ENCODE measurements at places on chromosomes 2 and 18. TPM values are rescaled to one million over a fixed set of nuclear protein-coding genes. Genes with fewer than 3 reads are reported as not detected.

Gene SPATS2L
- total RNA-seq, result 36.6 TPM

Gene CCDC150
- 7.1 TPM for total RNA-seq

Gene QPCT
- 1.8 TPM for total RNA-seq

Gene MALL
- total RNA-seq, result 38.5 TPM

Gene APLF
- total RNA-seq, result 2.8 TPM

Gene PDCL3
- total RNA-seq, result 8.1 TPM

Gene MAL
- total RNA-seq, result not detected

Gene TFCP2L1
- total RNA-seq, result 5.5 TPM

Gene AKAIN1
- not detected for total RNA-seq

Gene FAM237A
- not detected for total RNA-seq

Gene MARCO
- 28.4 TPM for total RNA-seq

Gene DNAH7
- total RNA-seq, result 0.21 TPM

Gene PECR
- 32.2 TPM for total RNA-seq

DNA sequence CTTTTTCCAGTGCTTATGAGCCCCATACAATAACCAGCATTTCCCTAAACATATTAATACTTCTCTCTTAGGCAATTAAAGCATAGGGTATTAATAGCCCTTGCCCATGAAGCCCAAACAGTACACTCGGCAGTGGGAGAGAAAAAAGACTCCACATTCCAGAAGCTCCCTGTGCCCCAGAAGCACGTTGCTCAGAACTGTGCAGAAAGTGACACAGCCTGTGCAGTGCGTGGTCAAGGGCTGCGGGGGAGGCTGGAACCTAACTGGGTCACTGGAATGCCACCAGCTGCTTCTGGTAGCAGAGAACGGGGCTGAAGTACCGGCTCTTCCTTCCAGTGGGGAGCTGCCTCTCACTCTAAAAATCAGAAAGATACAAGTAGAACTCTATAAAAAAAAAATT is 32.7 kb downstream of the EIPR1 start:
- DNase-seq, result no peak

DNA sequence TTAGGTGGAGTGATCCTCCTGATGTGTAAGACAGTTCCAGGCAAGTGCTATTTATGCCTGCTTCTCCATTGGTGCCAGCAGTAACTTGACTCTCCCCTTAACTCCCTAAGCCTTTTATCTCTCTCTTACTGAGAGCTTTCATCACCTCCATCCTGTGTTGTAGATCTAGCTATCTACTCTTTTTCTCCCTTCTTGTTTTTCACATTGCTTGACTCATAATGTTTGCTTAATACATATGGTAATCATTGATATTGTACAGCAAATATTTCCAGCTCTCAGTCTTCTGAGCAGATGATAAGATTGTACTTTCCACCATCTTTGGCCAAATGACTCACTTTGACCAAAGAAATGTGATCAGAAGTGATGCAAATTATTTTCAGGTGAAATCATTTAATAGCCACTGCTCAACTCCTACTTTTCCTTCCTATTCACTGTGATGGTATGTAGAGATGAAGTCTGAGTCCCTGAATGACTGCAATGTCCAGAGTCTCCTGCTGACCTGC is 165.0 kb downstream of the PLCL1 start:
- DNase-seq, result no peak

- no peak for DNase-seq
Observed at GRCh38 chr18:10850216-10850615, 299.2 kb downstream of the PIEZO2 start.

- DNase-seq, result no peak
Observed at GRCh38 chr18:40249390-40250080, 1705.5 kb upstream of the PIK3C3 start.

DNA sequence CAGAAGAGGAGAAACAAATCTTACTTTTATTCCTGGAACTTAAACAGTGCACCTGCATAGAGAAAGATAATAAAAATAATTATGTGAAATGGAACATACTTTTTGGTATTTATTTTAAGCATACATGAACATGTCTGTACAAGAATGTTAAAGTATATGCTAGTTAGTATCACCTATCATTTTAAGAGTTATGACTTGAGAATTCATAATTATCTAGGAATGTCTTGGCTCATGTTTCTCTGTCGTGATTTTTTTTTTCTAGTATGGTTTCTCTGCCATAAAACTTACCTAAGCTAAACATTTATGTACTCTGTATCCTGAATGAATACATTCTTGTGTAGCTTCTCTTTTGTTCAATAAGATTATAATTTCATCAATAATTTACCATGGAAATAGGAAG is 4.2 kb downstream of the SERPINB7 start:
- no peak for DNase-seq

DNA sequence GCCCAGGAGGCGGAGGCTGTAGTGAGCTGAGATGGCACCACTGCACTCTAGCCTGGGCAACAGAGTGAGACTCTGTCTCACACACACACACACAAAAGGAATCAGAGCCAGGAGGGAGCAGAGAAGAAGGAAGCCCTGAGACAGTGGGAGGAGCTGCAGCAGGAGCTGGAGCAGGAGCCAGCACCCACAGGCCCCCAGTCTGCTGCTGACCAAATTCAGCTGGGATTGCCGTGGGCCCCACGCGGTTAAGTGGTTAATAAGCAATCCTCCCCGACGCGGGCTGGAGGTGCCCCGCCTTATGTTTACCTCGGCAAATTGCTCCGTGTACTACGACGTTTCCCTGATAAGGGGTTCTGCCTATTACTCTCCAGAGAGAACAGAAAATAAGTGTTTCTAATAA is 265.3 kb downstream of the TWIST2 start:
- no peak for DNase-seq

GRCh38 chr2:42124011-42124785 is 45.0 kb upstream of the EML4 start:
- no peak for DNase-seq

- peak; percentile 99 for DNase-seq
Observed at GRCh38 chr2:216114714-216115531, 5.8 kb downstream of the XRCC5 start.

DNA sequence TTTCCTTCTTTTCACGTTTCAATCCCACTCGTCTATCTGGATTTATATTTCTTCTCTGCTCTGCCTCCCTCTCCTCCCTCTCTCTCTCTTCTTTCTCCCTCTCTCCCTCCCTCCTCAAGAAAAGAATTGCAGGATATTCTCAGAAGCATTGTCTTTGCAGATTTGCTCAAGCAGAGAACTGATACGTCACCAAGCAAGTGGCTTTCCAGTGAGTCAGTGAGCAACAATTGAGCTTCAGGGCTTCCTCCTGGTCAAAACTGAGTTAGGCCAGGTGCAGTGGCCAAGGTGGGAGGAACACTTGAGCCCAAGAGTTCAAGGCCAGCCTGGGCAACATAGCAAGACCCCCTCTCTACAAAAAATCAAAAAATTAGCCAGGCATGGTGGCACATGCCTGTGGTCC is 151.1 kb downstream of the SMAD2 start:
- DNase-seq, result no peak

GRCh38 chr2:217045700-217046475 is 186.0 kb upstream of the TNP1 start:
- DNase-seq, result no peak

DNA sequence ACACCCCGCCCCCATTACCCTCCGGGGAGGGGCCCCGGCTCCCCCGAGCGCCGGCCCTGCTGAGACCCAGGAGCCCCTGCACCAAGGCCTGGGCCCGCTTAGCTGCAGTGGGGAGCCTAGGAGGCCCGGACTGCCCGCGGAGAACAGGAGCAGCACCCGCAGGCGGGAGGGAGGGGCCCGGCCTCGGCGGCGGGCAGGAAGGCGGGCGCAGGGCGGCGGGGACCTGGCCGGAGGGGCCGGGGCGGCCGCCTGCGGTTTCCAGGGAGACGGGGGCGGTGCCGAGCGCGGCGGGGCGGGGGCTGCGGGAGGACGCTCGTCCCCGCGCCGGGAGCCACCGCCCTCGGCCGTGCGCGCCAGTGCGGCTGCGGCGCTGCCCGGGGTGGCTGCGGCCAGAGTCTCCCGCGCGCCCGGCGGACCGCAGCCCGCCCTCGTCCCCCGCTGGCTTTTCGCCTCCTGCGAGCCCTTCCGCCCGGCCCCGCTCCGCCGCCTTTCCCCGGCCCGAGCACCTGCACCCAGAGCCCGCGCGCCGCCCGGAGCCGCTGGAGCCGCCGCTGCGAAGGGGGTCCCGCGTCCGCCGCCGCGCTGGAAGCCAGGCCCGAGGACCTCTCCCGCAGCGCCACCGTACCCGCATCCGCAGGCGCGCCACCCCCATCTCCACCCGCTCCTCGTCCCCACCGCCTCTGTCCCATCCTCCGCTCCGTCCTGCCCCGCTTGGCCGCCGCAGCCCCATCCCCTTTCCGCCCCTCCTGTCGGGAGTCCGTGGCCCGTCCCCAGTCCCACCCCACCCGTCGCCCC is 17.2 kb downstream of the GPC1 start:
- DNase-seq, result no peak

GRCh38 chr18:13570216-13570615 is 156.1 kb downstream of the FAM210A start:
- no peak for DNase-seq

GRCh38 chr2:221705185-221705877 is 133.2 kb upstream of the EPHA4 start:
- no peak for DNase-seq

DNA sequence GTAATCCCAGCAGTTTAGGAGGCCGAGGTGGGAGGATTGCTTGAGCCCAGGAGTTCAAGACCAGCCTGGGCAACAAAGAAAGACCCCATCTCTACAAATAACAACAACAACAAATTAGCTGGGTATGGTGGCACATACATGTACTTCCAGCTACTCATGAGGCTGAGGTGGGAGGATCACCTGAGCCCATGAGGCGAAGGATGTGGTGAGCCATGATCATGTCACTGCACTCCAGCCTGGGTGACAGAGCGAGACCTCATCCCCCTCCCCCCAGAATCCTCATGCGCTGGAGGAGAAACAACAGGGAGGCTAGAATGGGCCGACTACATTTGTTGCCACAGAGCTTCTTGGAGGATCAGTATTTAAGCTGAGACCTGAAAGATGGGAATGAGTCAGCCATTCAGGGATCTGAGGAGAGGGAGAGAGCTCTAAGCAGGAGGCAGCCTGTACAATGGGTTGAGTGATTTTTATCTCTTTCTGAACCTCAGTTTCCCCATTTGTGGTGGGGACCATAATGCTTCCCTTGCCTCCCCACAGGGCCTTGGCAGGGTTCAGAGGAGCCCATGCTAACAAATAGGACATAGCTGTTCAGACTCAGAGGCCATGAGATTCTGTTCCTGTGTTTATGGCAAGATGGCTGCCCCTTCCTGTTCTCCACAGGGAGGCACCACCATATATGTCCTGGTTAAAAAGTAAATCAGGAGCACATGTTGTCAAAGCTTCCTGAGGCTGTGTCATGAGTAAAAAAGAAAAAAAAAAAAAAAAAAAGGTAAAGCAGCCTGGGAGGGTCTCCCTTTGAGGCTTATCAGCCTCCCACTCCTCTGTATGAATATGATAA is 131.4 kb upstream of the HAAO start:
- no peak for DNase-seq

DNA sequence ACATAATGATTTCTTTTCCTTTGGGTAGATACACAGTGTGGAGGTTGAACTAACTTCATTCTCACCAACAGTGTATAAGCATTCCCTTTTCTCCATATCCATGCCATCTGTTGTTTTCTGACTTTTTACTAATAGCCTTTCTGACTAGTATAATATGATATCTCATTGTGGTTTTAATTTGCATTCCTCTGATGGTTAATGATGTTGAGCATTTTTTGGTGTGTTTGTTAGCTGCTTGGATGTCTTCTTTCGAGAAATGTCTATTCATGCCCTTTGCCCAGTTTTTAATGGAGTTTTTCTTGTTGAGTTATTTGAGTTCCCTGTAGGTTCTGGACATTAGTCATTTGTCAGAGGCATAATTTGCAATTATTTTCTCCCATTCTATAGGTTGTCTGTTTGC is 59.8 kb downstream of the MARCHF4 start:
- no peak for DNase-seq

DNA sequence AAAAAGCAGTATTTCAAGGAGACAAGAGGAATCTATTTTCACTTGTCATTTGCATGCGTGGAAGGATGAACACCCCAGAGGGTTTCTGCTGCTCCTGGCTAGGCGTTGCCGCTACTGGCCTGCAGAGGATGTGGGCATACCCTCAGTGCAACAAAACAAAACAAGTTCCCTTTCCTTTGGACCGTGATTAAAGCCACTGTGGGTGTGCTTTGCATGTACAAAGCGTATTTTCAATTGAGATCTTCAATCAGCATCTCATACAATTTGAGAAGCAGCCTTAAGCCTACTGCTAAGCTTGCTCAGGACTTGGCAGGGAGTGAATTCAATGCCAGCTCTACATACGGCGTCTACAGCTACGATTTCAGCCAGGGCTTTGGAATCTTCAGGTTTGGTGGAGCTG is 298.4 kb downstream of the LPIN1 start:
- DNase-seq, result no peak

DNA sequence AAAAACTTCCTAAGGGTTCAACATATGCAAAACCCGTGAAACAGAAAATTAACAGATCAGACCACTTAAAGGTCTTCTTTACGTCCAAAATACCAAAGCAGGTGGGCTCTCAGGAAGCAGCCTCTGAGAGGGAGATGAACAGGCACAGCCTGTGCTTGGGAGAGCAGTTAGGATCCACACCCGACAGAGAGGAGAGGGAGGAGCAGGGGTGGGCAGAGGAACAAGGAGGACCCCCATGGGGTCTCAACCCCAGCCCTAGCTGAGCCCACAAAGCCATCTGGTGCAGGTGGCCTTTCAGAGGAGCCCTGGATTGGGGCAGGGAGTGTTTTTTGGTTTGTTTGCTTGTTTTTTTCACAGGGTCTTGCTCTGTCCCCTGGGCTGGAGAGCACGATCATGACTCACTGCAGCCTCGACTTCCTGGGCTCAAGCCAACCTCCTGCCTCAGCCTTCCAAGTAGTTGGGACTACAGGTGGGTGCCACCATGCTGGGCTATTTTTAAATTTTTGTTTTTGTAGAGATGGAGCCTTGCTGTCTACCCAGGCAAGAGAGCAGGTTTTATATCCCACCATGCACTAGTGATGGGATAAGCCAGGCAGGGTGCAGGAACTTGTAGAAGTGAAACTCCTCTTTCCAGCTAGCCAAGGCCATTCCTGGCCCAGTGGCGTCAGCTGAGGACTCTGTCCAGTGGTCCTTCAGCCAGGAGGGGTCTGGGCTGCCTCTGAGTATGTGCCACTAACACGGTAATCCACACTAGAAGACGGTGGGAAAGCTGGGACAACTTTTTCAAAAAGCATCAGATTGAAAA is 154.1 kb upstream of the HDAC4 start:
- DNase-seq, result no peak
